ENCODE measurements at places on chromosomes 4 and X. TPM values are rescaled to one million over a fixed set of nuclear protein-coding genes. Genes with fewer than 3 reads are reported as not detected.

Gene HTRA3
- 24.6 TPM for total RNA-seq

Gene MAGEB1
- not detected for total RNA-seq

Gene CCKAR
- not detected for total RNA-seq

Gene SMIM31
- total RNA-seq = not detected

Gene OPRPN
- total RNA-seq = not detected

Gene ERVMER34-1
- not detected for total RNA-seq

Gene MBNL3
- total RNA-seq = 4.2 TPM

Gene CXCL11
- not detected for total RNA-seq

Gene BLOC1S4
- 34.7 TPM for total RNA-seq

Gene DIPK2B
- total RNA-seq = 2.6 TPM

Gene STAP1
- not detected for total RNA-seq

Gene FMR1NB
- total RNA-seq = not detected

Gene ASMT
- total RNA-seq = not detected

Gene ARX
- not detected for total RNA-seq

Gene GPR34
- total RNA-seq = not detected

Gene TLR1
- total RNA-seq = 3.9 TPM

Gene MCUB
- 6.3 TPM for total RNA-seq

All from cardiac ventricle fibroblast (primary cell).